ENCODE measurements at places on chromosomes 11 and 22.

DNA sequence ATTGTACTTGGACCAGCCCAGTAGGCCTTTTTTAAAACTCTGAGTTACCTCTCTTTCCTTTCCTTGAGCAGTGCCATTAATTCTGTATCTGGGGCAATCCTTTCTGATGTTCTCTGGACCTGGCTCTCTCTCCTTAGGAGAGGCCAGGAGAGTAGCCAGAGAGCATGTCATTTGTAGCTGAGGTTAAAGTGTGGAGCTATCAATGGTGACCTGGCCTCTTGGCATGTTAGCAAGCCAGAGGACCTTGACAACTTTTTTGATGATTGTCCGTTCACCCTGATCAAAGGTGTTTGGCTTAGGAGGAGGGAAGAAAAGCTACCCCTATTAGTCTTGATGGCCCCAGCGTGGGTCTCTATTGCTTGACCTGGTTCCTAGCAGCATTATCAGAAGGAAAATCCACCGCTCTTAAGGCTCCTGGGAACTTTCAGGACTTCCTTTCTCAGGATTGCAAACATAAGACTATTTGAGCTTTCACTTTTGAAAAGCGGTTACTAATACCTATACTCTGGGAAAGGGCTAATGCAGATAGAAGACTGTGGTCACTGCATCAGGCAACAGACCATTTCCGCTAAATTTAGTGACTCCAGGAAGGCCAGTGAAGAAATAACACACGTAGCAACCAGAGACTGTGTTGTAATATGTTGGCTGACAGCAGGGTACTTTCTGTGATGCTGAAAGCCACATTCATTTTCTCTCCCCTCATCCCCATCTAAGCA lies 18.2 kb downstream of the LIMK2 start:
- DNase-seq: no peak

DNA sequence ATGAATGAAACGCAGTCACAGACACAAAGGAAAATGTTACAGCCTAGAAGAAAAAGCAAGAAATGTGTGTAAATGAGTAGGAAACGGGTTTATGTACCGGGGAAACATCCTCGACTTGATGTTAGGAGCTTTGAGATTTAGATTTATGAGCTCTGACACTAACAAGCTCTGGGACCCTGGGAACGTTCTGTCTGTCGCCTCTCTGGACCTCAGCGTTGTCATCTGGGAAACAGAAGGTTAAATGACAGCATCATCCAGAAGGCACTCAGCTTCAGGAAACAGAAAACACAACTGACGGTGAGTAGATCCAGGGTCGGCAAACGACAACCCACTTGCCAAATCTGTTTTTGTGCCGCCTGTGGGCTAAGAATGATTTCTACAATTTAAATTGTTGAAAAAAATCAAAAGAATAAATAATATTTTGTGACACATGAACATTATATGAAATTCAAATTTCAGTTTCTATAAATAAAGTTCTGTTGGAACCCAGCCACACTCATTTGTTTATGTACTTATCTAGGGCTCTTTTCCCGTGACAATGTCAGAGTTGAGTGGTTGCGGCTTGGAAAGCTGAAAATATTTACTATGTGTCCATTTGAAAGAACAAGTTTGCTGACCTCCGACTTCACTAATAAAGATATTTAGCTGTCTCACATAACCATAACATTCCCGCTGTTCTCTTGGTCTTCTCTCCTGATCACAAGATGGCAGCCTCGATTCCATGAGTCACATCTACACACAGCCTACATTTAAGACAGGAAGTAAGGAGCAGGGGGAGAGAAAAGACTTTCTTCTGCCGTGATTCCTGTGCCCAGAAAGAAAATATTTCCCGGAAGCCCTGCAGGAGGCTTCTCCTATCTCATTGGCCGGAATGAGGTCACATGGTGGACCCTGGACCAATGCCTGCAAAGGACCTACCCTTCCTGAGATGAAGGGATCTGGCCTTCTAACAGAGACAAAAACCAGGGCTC lies 47.1 kb upstream of the SYT13 start:
- peak; percentile 12 for DNase-seq

DNA sequence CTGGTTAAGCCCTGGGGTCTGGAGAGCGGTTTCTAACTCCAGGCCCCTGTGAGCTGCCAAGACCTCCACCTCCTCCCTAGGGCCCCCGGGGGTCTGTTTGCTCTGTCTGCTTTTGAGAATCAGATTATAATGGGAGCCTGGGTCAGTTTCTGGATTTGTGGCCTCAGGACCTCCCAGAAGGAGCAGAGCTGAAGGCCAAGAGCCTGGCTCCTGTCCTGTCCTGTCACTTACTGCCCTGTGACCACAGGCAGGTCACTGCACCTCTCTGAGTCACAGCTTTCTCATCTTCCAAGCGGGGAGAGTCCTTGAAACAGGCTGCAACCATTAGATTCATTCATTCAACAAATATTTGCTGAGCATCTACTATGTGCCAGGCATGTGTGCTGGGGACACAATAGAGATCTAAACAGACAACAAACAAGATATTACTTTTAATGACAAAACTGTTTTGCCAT lies 87.3 kb upstream of the FGF3 start:
- DNase-seq: no peak

DNA sequence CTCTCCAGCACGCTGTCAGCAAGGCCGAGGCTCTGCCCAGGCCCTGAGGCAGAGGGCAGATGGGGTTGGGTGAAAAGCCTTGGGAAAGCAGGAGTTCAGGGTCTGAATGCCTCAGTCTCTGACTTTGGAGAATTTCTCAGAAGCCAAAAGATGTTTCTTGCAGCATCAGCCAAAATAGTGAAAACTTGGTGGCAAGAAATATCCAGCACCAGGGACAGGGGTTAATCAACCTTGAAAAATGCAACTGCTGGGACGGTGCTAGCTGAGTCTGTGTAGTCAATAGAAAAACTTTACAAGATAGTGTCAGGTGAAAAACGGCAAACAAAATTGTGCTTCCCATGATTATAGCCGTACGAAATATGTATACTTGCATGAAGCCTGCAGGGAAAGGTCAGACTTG lies 1.4 kb upstream of the ABCC8 start:
- no peak for DNase-seq

- DNase-seq: no peak
These were observed 23.6 kb downstream of the TSKU start for GRCh38 chr11:76806608-76807205.

DNA sequence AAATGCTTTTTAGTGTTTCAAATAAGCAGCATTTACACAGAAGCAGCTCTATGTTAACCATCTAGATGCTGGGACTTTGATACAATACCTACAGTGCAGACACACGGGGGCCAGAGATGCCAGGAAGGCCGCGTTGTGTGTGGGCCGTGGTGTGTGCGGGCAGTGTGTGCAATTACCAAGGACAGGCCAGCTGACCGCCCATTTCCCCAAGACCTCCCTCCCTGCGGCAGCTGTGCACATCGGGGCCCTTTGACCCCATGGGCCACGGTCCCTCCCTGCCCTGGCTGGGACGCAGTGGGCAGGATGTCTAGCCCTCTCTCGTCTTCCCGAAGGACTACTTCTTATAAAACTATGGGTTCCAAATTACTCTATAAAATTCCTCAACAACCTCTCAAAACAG lies 38.4 kb downstream of the CLTCL1 start:
- no peak for DNase-seq

- DNase-seq: no peak
These were observed 576 bp upstream of the SC5D start for GRCh38 chr11:121291896-121292494.

DNA sequence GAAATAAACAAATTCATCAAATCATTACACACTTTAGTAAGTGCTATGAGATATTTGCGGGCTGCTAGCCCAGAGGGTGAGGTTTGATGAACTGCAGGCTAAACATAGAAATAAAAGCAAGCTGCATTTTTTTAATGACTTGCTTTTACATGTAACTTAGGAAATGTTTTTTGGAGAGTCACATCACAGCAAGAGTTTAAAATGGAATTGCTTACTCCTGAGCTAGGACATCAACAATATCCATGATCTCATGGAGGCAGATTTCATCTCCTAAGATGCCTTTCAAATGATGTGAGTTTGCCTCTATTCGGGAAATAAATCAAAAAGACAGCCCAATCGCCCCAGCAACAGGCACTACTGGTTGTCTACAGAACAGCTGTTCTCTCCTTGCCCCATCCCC lies 73.4 kb upstream of the CD44 start:
- no peak for DNase-seq

- no peak for DNase-seq
These were observed 24.6 kb downstream of the RPL3 start for GRCh38 chr22:39294571-39295468.

DNA sequence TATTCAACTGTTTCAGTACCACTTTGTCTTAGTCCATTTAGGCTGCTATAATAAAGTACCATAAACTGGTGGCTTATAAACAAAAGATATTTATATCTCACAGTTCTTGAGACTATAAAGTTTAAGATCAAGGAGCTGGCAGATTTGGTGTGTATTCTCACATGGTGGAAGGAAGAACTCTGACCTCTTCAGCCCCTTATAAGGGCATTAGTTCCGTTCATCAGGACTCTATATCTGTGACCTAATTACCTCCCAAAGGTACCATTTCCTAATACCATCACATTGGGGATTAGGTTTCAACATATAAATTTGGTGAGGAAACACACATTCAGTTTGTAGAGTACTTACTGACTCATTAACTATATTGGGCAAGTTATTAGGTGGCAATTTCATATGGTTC lies 10.7 kb upstream of the ARL14EP start:
- no peak for DNase-seq

DNA sequence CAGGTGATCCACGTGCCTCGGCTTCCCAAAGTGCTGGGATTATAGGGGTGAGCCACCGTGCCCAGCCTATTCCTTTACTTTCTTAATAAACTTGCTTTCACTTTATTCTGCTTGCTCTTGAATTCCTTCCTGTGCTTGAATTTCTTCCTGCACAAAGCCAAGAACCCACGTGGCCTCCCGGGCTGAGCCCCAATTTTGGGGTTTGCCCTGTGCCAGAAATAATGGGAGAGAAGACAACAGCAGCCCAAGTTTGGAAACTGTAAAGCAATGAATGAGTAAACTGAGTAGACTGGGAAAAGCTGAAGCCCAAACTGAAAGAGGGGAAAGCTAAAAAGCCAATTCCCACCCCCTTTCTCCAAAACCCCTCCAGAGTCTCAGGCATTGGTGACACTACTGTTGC lies 136.4 kb downstream of the NECTIN1 start:
- DNase-seq: no peak

DNA sequence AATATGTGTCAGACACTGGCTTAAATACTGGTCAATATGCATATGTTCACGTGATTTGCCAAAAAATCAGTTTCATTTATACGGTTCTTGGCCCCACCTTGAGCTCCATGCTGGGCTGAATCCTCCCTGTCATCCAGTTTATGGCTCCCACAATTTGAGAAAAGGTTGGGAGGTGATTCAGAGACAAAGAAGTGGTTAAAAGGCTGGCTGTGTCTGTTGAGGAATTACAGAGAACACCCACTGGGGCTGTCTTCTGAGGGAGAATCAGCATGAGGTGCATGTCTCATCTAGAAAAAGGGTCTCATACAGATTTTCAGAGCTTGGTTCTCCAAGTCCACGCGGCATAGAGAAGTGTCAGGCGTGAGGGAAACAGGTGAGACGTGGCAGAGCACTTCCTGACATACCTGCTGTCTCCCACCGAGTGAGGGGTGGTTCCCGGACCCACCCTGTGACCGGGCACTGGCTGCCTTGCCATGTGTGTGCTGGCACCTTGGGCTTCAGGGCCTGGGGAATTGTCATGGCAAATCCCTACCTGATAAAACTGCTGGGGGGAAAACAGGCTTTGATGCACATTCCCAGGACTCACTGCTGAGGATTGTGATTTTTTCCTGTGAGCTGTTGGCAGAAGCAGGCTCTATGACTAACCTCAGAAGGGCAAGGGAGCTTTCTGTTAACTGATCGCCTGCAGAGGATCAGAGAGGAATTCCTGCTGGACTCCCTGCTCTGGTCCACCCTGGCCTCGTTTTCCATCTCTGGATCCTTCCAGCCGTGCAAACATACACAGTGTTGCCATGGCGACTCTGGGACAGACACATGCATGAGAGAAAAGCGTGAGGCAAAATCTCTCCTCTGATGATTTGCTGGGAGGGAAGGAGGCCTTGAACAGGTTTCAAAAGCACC lies 223.6 kb downstream of the ADAMTS15 start:
- DNase-seq: peak; percentile 84

GRCh38 chr11:118744046-118744445 lies 46.9 kb downstream of the DDX6 start:
- DNase-seq: peak; percentile 29

DNA sequence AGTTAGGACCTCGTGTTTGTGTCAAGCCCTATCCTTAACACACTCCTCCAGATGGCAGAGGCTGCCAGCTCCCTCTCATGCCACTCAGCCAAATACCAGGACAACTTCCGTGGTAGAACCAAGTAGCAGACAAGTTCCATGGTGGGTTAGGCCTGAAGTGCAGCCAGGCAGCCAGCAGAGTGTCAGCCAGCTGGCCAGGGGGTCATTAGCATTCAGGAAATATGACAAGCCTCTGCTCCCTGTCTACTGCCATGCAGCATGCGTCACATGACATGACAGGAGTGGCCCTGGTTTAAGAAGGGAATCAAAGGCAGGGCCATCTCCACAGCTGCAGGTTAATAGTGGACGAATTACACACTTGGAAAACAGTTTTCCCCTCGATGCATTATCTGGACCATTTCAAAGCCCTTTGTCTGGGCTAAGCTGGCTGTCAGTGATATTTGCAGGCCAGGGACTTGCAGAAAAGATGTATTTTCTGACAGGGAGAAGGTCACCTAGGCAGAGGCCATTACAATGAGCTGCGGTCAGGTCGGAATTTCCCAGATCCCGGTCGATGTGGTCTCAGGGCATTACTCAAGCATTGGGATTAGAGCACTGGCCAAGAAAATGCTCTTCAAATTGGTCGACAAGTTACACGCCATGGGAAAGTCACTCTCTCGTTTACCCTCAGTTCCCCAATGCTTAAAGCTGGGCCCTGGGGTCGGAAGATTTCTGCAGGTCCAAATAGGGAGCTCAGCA lies 461.7 kb upstream of the CADM1 start:
- DNase-seq: no peak

DNA sequence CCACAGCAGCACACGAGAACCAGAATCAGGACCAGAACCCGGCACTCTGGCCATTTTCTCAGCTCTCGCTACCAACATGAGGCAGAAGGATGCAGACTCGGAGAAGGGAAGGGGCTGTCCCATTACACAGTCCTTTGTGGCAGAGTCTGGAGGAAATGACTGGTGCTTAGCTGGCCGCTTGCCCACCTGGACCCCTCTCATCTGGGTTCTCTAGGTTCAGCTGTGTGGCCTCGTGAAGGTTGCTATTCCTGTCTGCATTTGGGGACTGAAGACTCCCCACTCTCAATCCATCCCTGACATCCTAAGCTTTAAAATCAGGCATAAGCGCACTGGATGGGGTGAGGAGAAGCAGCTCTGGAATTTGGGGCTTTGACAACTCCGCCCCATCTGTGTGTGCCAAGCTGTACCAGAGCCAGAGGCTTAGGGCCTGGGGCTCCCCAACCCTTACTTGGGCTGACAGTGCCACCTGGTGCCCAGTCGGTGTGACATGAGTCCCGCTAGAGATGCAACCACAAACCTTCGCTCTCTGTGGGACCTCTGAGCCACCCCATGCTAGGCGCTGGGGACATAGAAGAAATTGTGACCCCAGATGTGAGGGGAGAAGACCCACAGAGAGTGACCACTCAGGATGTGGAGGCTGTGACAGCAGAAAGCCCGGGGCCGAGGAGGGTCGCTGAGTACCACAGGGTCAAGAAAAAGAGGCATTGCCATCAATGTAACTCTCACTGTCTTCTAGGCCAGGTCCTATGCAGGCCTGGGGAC lies 35.8 kb upstream of the FCHSD2 start:
- peak; percentile 83 for DNase-seq

- DNase-seq: no peak
These were observed 32.0 kb downstream of the LRRC10B start for GRCh38 chr11:61540528-61540927.

GRCh38 chr11:93715797-93716396 lies 25.4 kb downstream of the TAF1D start:
- no peak for DNase-seq

All from fibroblast of the conjunctiva (primary cell).